ENCODE measurements at places on chromosomes 12 and 14.
A peak's percentile ranks its signal among the peaks of the same experiment; 100 is the strongest.

DNA sequence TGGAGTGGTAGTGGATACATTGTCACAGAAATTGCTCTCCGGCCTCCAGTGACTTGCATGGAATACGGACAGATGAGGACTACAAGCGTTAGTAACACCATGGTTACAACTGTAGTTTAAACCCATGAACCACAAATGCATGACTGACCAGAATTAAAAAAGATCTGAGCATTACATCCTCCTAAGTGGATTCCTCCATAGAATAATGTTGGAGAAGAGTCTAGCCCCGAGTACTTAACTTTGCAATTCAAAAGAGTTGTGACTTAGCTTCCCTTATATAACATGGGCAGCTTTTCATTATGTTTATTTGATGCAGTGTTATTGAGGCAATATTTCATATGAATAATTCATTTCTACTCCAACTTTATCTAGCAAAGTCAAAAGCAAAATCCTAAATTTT is 457.2 kb upstream of the TMPO start:
- DNase-seq, result no peak

DNA sequence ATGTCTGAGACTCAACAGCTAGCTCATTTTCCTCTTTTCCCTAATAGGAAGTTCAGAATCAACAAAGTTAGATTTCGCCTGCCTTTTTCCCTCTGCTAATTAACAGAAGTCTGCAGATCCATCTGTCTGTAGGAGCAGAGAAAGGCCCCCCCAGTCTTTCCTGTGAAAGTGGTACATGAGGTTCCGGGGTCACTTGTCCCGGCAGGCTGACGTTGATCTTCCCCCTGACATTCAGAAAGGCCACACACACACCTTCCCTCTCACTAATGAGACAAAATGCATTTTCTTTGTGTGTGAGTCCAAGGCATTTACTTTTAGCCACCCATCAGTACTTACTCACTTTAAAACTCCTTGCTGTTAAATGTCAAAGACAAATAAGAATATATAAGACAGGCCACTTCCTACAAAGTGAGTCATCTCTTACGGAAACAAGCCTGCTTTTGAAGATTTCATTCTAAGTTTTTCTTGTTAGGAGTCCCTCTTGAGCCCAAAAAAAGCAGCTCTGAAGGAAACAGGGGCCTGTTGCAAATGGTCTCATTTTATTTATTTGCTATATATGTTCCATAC is 138.7 kb downstream of the TTC7B start:
- DNase-seq, result no peak

- DNase-seq, result no peak
These were observed 93.2 kb downstream of the GPR65 start for GRCh38 chr14:88098163-88098562.

GRCh38 chr12:33724867-33725266 is 285.2 kb upstream of the SYT10 start:
- DNase-seq, result no peak

DNA sequence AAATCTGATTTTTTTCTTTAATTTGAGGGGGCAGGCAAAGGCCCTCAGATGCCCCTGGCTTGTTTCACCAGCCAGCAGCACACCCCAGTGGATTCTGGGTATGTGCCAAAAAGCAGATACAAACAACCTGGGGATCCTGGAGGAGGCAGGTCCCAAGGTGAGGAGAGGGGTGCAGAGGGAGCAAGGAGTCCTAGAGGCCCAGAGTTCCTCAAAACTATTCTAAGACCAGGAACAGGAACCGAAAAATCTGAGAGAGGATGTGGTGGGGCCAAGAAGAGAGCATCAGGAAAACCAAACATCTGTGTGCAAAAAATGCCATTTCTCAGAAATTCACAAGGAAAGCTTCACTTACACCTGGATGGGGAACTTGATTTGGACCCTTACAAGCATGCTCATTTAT is 8.2 kb downstream of the KCNA5 start:
- DNase-seq, result no peak

DNA sequence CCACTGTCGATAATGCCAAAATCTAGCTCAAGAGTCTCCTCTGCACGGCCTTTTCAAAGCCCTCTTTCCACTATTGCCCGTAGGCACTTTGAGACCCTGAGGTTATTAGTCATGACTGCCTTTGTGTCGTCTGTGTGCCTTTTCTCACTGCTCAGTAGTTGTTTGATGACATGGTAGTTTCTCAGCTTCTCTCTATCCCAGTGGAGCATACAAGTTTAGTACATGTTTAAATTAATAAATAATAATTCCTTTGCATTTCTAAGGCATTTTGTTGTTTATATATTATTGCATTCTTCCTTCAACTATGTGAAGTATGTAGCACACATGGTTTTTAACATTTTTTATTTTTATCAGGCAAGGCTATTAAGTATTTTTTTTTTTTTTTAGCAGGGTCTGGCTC is 458.1 kb downstream of the PCNX1 start:
- DNase-seq, result no peak

DNA sequence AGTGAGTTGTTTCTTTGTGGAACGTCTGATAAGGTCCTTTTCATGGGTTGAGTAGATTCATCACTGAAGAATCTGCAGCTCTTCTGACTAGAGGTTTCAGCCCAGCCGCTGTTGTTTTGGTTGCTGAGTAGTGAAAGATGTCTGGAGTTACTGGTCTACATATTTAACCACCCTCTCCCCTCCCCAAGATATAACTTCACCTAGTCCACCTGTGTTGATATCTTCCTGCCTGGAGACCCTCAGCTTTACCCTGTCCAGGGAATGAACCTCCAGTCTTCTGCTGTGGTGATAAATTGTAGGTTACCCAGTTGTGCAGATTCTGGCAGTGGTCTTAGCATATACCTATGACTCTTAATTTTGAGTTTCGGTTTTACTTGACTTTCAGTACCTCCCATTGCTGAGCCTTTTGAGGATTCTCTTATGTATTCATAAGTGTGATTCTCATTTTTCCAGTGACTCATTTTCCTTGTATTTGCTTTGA is 62.9 kb downstream of the CCDC91 start:
- DNase-seq, result peak; percentile 82

DNA sequence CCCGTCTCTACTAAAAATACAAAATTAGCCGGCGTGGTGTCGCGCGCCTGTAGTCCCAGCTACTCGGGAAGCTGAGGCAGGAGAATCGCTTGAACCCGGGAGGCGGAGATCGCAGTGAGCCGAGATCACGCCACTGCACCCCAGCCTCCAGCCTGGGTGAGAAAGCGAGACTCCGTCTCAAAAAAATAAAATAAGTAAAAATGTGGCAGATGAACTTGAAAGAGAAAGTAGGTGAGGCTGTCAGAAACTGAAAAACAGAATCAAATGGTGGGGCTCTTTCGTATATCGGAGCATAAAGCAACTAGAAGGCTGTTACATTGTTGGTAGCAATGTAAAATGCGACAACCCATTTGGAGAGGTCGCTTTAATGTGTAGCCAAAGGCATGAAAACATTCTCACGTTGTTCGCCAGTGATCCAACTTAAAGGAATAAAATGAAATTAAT is 767 bp upstream of the CCNT1 start:
- DNase-seq, result no peak

GRCh38 chr14:100749967-100750597 is 23.4 kb downstream of the DLK1 start:
- DNase-seq, result no peak

DNA sequence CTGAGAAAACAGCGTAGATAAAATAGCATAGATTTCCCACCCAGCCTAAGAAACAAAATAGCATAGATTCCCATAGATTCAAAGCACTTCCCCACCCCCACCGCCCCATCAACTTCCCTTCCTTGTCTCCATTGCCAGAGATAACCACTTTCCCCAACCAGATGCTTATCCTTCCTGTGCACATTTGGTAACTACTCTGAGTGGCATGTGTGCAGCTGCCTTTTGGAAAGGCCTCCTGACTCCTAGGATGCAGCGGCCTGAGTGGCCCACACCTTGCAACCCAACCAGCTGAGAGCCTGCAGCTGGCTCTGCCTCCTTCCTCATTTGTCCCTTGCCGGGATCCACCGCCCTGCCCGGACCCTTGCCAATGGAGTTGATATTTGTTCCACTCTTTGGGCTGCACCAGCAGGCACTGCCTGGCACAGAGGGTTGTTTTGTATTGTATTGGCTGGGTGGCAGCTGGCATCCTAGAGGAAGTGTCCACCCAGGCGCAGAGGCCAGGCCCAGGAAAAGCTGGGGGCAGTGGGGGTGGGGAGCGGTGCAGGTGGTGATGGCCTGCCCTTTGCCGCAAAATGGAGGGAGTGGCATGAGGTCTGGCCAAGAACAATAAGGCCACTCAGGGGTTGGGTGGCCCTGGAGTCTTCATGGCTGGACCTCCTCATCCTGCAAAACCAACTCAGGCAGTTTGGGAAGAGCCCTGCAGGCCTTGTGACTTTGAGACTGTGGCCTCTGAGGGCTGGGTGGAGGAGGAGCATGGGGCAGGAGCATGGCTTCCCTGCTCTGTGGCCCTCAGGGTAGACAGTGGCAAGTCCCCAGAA is 4.9 kb downstream of the SLC48A1 start:
- DNase-seq, result no peak

DNA sequence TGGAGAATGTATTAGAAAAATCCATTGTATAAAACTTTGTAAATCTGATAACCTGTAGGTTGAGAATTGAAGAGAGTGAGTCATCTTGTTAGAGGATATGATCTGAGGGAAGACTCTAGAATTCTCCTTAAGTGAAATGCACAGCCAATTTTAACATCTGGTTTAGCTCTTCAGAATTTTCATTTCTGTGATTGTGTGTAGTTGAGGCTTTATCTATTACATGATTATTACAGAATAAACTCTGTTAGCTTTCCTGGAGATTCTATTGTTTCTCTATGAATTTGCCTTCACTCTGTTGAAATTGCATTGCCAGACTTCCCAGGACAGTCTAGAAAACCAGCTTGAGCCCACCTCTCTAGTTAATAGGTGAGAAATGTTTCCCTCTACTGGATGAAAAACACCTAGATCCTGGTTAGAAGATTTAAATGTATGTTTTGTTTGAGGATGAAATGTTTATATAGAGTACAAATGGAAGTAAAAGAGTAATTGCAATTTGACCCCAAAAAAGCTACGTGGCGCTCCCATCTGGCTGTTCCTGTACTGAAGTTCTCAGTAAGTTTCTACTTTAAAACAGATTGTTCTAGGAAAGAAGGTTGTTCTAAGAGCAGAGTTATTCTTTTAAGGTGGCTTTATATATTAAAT is 2.9 kb downstream of the NUDT4 start:
- no peak for DNase-seq

- no peak for DNase-seq
These were observed 738.1 kb upstream of the TBX3 start for GRCh38 chr12:115421796-115422709.

- DNase-seq, result no peak
These were observed 5.7 kb downstream of the OTUB2 start for GRCh38 chr14:94031883-94032279.

GRCh38 chr14:58884442-58884841 is 246.7 kb downstream of the DACT1 start:
- DNase-seq, result no peak

GRCh38 chr14:89056394-89056793 is 231.9 kb downstream of the TTC8 start:
- no peak for DNase-seq

GRCh38 chr14:60655898-60656685 is 6.8 kb upstream of the SIX1 start:
- DNase-seq, result no peak

DNA sequence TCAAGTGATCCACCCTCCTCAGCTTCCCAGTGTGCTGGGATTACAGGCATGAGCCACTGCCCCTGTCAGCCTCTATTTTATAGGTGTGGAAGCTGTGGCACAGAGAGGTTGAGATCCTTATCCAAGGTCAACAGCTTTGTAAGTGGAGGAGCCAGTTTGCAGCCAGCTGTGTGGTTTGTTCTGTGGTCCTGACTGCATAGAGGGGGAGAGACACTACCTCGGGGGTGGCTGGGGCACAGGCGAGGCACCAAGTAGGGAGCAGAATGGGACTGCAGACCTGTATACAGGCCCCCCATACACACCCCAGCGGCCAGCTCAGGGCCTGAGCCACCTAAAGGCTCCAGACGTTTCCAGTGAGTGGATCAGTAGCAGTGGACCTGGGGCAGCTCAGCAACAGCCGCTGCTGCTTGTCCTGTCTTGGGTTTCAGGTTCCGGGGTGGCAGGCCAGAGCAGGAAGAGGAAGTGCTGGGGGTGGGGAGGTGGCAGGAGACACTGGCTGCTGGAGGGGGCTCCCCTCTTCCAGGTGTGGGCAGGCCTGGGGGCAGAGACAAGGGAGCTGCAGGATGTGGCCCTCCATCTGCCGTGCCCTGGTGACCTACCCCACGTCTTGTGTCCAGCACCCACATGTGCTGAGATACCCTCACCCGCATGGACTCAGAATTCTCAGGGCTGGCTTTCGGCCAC is 11.0 kb downstream of the ORAI1 start:
- DNase-seq, result peak; percentile 85

GRCh38 chr14:61887628-61888027 is 125.4 kb downstream of the SNAPC1 start:
- DNase-seq, result no peak

- no peak for DNase-seq
These were observed 14.1 kb upstream of the NOP2 start for GRCh38 chr12:6582196-6582595.

- no peak for DNase-seq
These were observed 8.3 kb downstream of the BDKRB2 start for GRCh38 chr14:96212896-96213295.

GRCh38 chr14:70821584-70822529 is 12.5 kb upstream of the MAP3K9 start:
- DNase-seq, result peak; percentile 85

DNA sequence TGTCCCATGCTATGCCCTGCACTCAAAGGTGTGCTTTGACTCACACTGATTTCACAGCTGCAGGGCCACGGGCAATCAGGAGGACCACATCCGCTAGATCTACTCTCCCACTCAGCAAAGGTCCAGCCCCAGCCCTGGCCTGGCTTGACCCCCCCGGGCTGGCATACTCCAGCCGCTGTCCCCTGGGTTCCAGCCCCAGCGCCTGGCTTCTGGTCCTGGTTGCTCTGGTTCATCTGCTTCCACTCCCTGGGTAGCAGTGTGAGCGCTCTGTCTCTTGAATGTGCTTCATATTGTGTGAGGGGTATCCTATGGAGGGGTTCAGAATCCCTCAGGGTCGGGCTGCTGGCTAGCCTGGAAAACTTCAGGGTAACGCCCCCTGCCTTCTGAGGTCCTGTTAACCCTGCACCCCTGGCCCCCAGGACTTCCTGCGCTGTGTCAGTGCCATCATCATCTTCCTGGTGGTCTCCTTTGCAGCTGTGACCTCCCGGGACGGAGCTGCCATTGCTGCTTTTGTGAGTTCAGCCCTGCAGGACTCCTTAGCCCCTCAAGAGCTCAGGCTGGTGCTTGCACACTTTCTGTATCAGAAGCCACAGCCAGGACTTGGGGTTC is 1.9 kb downstream of the CMTM5 start:
- DNase-seq, result no peak

Measured in activated CD8-positive, alpha-beta memory T cell treated with anti-CD3 and anti-CD28 coated beads for 24 hours (primary cell).